DMS153 (cell line): ENCODE measurements at places on chromosomes 3 and 15.

DNA sequence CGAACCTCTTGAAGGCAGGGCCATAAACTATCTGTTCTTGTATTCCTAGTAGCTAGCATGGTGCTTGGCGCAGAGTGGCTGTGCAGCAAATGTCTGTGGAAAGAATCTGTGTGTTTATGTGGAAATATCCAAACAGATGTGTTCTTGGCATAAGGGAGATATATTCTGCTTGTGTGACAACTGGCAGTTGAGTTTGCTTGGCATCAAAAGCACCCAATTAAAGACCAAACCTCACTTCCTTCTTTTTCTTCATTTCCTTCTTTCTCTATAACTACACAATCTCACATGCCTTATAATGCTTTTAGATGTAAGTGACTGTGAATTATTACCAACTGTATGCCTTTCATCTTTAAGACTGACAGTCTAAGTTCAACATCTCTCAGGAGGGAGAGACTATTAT, 296.5 kb downstream of the SLC9A9 start:
- DNase-seq = no peak

- DNase-seq = no peak
These were observed 150.2 kb downstream of the DNAJB8 start for GRCh38 chr3:128316481-128316891.

- no peak for DNase-seq
These were observed 567 bp downstream of the TICRR start for GRCh38 chr15:89575656-89576416.

DNA sequence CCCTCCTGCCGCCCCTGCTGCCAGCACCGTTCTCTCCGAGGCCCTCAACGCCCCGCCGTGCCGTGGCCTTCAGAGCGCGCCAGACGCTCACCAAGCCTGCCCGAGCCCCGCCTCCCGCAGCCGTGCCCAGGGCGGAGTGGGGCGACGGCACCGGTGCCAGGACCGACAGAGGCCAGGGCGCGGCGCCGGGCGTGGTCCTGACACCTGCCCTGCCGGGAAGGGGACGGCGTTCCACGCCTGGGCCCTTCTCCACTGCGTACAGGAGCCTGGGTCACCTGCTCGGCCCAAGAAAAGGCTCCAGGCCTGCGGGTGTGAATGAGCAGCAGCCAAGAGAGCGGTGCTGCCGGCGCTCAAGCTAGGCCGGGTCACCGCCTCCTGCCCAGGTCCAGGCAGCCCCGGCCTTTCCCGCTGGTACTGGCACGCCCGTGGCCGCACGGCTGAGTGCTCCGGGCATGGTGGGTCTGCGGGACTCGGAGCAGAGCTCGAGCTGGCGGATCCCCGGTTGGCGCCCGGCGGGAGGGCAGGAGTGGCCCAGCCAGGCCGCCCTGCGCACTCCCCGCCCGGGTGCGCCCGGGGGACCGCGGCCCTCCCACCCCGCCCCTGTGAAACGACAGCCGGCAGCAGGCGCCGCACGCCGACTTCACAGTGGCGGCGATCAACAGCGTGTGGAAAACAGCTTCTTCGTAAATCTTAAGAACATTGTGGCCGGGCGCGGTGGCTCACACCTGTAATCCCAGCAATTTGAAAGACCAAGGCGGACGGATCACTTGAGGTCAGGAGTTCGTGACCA, 4.2 kb downstream of the OCA2 start:
- DNase-seq = peak; percentile 5

- no peak for DNase-seq
These were observed 241.7 kb upstream of the SUCLG2 start for GRCh38 chr3:67896130-67896529.

- DNase-seq = no peak
These were observed 592.0 kb upstream of the KCNMB2 start for GRCh38 chr3:177944228-177944661.
